Colonic mucosa (tissue), 4 donors: ENCODE measurements at places on chromosomes 6 and 20. TPM values are rescaled to one million over a fixed set of nuclear protein-coding genes. Genes with fewer than 3 reads are reported as not detected.
A peak's percentile ranks its signal among the peaks of the same experiment; 100 is the strongest.

DNA sequence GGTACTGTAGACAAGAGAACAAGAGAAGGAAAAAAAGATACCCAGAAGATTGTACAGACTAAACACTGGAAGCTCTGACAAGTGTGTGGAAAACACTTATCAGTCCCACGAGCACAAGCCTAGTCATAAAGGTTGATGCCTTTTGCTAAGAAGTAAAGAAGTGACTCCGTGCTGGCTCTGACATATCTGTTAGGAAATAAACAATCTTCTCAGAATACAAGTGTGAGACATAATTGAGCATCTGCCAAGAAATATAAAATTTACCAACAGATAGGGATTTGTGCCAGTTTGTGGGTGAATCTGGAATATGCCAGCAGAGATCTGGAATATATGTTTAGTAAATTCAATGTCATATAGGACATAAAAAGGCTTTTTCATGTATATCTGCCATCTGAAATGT is 258.7 kb upstream of the RNF217 start:
- H3K4me3 ChIP-seq, result no peak overlapping the region
- no peak for DNase-seq
- no peaks in the 10 kb centered on the region for H3K36me3 ChIP-seq
- H3K4me1 ChIP-seq, result no peaks in the 10 kb centered on the region
- no peaks in the 10 kb centered on the region for H3K27me3 ChIP-seq

DNA sequence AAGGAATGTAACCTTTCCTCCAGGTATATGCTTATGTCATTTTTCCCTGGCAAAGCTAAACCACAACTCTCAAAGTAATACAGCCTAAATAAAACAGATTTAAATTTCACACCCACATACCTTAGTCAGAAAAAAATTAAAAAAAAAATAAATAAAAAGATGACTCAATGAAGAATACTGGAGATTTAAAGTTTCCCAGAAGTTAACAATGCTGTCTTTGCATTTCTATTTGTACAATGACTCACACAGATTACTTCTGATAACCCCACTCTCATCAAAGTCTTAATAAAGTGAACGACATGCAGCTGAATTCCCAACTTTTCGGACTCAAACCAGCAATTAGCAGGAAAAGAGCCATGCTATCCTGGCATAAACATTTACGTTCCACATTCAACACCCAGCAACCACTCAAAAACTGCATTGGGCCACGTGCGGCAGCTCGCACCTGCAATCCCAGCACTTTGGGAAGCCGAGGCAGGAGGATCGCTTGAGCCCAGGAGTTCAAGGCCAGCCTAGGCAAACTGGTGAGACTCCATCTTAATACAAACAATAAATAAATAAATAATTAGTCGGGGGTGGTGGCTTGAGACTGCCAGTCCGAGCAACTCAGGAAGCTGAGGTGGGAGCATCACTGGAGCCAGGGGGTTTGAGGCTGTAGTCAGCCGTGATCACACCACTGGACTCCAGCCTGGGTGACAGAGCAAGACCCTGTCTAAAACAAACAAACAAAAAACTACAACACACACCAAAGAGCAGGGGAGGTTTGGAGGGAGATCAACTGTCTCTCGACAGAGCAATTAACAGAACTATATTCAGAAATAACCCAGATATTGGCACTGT is 130.5 kb downstream of the WDR27 start:
- H3K4me1 ChIP-seq, result no peaks in the 10 kb centered on the region
- no peak overlapping the region for H3K4me3 ChIP-seq
- H3K27ac ChIP-seq, result no peak overlapping the region
- no peaks in the 10 kb centered on the region for H3K27me3 ChIP-seq
- no peak for DNase-seq

GRCh38 chr6:149261364-149262040 is 56.0 kb upstream of the TAB2 start:
- no peak overlapping the region for H3K4me3 ChIP-seq
- no peak overlapping the region for H3K27ac ChIP-seq
- DNase-seq, result no peak
- no peaks in the 10 kb centered on the region for H3K27me3 ChIP-seq

- no peak overlapping the region for H3K4me3 ChIP-seq
- H3K4me1 ChIP-seq, result no peaks in the 10 kb centered on the region
- H3K27ac ChIP-seq, result no peak overlapping the region
These were observed 148.5 kb downstream of the KIF6 start for GRCh38 chr6:39576556-39577303.

- H3K27me3 ChIP-seq, result no peaks in the 10 kb centered on the region
- H3K4me1 ChIP-seq, result no peaks in the 10 kb centered on the region
- DNase-seq, result no peak
- no peaks in the 10 kb centered on the region for H3K36me3 ChIP-seq
These were observed 6.9 kb upstream of the PHACTR1 start for GRCh38 chr6:12709556-12710232.

DNA sequence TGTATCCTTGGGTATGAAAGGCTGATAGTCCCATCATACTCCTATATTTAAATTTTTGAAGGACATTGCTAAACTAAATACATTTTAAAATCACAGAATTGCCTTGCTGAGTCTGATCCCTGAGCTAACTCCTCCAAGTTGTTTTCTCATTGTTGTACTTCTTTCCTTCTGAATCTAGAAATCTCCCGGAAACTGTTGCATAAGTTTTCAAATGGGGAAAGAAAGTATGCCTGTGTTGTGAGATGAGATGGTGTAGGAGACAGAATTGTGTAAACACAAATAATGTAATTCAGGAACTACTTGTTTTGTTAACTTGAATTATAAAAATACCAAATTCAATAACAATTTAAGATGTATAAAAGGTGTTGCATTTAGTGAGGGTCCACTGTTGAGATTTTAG is 7.3 kb downstream of the PNRC1 start:
- no peaks in the 10 kb centered on the region for H3K4me1 ChIP-seq
- no peak overlapping the region for H3K4me3 ChIP-seq
- H3K27me3 ChIP-seq, result no peaks in the 10 kb centered on the region
- no peak for DNase-seq
- H3K27ac ChIP-seq, result no peak overlapping the region

DNA sequence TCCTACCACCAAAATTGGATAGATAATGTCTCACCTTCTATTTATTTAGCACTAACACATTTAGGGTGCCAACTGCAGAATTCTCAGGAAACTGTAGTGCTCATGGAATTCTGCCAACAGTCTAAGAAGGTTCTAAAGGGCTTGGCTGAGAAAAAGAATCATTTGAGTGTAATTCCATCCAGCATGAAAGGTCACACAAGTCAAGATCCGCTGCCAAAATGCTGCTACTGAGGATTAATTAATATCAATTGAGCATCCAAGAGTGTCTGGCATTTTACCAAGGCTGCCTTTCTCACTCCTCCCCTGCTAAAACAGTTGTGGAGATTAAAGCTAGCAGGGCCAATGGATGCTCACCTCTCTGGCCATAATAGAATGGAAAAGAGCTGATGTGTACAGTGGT is 112.7 kb downstream of the FHL5 start:
- no peak overlapping the region for H3K27ac ChIP-seq
- no peaks in the 10 kb centered on the region for H3K27me3 ChIP-seq
- H3K4me3 ChIP-seq, result no peak overlapping the region
- H3K4me1 ChIP-seq, result no peaks in the 10 kb centered on the region

- H3K27me3 ChIP-seq, result no peaks in the 10 kb centered on the region
- H3K36me3 ChIP-seq, result no peaks in the 10 kb centered on the region
- DNase-seq, result no peak
These were observed 72.0 kb upstream of the BACH2 start for GRCh38 chr6:90368601-90369000.

- H3K36me3 ChIP-seq, result no peaks in the 10 kb centered on the region
- H3K4me1 ChIP-seq, result no peaks in the 10 kb centered on the region
- H3K27me3 ChIP-seq, result no peaks in the 10 kb centered on the region
- H3K4me3 ChIP-seq, result no peak overlapping the region
- peak; percentile 49 for DNase-seq
These were observed 184.2 kb upstream of the BMP2 start for GRCh38 chr20:6583134-6583738.

DNA sequence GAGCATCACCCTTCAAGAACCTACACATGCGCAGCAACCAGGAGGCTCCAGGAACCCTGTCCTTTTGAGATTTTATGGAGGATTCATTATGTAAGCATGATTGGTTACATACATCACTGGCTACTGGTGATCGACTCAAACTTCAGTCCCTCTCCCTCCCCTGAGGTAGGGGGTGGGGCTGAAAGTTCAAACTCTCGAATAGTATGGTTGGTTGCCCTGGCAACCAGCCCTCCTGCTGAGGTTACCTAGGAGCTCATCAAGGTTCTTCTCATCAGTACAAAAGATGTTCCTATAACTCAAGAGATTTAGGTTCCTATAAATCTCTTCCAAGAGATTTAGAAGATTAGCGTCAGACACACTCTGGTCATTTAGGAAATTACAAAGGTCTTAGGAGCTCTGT is 21.9 kb upstream of the ZSCAN9 start:
- peaks cover 10% of the 10 kb centered on the region for H3K27me3 ChIP-seq
- no peak overlapping the region for H3K4me3 ChIP-seq
- no peak for DNase-seq
- no peak overlapping the region for H3K27ac ChIP-seq
- H3K4me1 ChIP-seq, result no peaks in the 10 kb centered on the region

DNA sequence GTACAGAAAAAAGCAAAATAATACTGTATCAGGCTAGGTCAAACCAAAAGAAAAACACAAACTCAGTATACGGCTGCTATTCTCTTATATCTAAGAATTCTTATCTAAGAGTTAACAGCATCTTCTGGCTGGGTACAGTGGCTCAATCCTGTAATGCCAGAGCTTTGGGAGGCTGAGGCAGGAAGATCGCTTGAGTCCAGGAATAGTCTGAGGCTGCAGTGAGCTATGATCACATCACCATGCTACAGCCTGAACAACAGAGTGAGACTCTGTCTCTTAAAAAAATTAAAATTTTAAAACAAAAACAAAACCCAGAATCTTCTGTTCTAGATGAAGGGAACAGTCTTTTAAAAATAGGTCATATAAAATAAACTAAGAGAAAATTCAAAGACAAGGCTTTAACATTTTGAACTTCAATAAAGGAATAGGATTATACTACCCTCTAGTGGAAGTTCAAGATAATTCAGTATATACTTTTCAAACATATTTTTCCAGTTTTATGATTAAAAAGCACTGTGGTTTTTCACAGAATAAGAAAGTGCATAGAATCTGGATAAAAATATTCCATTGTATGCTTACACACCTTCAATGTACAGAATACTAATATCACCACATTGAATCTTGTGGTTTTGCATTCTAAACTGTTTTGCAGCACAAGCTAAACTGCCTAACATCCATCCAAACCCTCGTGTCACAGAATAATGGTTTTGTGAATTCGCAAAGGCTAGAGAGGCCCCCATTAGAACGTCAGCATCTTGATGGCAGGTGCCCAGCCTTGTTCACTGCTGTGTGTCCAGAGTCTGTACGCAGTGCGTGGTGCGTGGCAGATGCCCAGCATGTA is 39.3 kb downstream of the DTNBP1 start:
- H3K36me3 ChIP-seq, result no peaks in the 10 kb centered on the region
- no peaks in the 10 kb centered on the region for H3K27me3 ChIP-seq
- no peak overlapping the region for H3K4me3 ChIP-seq
- H3K4me1 ChIP-seq, result no peaks in the 10 kb centered on the region
- DNase-seq, result no peak
- no peak overlapping the region for H3K27ac ChIP-seq

DNA sequence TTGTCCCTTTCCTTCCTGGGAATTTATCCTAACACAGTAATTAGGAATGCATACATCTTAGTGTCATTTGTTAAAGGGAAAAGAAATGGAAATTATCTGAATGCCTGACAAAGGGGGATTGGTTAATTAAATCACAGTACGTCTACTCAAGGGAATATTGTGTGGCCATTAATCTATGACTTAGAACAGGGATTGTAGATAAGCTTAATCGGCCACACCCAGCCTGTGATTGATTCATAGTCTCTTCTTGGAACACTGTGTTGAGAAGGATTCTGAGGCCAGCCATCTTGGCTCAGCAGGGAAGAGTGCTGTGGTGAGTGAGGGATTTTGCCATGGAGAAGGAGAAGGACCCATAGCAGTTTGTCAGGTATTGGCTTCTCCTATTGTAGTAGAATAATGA is 50.5 kb downstream of the CTNNBL1 start:
- H3K27ac ChIP-seq, result no peak overlapping the region
- no peaks in the 10 kb centered on the region for H3K4me1 ChIP-seq
- no peaks in the 10 kb centered on the region for H3K36me3 ChIP-seq
- no peak for DNase-seq
- no peaks in the 10 kb centered on the region for H3K27me3 ChIP-seq

Gene FOXF2
- total RNA-seq, result 8.4 TPM

Gene SAMD3
- total RNA-seq, result 5.1 TPM

Gene VSX1
- total RNA-seq, result not detected

GRCh38 chr6:12178521-12178920 is 111.6 kb upstream of the EDN1 start:
- no peak for DNase-seq
- no peaks in the 10 kb centered on the region for H3K36me3 ChIP-seq
- H3K4me1 ChIP-seq, result no peaks in the 10 kb centered on the region
- H3K27ac ChIP-seq, result no peak overlapping the region
- no peak overlapping the region for H3K4me3 ChIP-seq

DNA sequence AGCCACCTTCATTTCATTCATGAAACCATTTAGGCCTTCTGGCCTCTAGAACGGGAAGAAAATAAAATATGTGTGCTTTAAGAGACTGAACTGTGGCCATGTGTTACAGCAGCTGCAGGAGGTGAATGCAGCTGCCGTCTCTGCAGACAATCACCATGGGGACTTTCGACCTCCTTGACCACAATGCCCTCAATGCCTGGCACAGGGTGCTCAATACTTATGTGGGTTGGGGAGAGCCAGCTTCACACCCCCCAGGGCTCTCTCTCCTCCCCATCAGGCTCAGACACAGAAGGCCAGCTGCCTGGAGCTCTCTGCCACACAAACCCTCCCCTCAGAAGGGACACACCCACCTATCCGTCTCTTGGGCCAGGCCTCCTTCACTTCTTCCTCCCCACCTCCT is 43.5 kb downstream of the ANKRD60 start:
- no peaks in the 10 kb centered on the region for H3K4me1 ChIP-seq
- no peaks in the 10 kb centered on the region for H3K27me3 ChIP-seq
- no peak overlapping the region for H3K27ac ChIP-seq
- DNase-seq, result no peak
- no peaks in the 10 kb centered on the region for H3K36me3 ChIP-seq

DNA sequence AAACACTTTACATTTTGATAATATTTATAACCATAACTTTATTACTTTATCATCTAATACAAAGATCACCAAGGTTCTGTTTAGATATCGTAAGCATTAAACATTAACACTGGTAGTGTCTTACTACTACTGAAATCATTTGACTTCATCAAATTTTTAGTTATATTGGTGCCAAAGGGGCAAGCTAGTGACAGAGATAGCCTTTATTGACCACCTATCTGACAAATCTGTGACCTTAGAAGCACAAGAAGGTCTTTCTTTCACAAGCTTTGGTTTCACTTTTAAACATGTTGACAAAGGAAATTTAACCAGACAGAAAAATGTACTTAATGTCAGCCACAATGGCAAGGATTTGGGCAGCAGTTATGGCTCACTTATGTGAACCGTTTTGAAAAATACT is 50.7 kb upstream of the ENPP4 start:
- H3K4me3 ChIP-seq, result no peak overlapping the region
- H3K36me3 ChIP-seq, result no peaks in the 10 kb centered on the region
- DNase-seq, result no peak
- no peaks in the 10 kb centered on the region for H3K27me3 ChIP-seq
- H3K27ac ChIP-seq, result no peak overlapping the region
